ENCODE measurements at places on chromosomes 4 and X.
A peak's percentile ranks its signal among the peaks of the same experiment; 100 is the strongest.

DNA sequence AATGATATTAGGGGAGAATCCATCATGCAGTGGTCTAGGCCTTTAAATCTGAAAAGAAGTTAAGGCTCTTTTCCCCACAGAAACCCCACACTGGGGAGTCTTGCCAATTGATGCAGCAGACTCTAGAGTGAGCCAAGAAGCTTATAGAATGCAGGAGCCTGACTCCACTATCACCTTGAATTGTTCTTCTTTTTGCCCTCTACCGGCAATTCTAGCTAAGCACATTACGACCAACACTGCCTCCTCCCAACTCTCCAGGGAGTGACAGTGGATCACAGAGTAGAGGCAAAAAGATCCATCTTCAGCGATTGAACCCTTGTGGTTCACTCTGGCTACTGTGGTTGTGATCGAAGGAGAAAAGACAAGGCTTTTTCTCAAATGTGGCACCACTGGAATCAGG lies 331.5 kb downstream of the NKX6-1 start:
- DNase-seq: no peak

DNA sequence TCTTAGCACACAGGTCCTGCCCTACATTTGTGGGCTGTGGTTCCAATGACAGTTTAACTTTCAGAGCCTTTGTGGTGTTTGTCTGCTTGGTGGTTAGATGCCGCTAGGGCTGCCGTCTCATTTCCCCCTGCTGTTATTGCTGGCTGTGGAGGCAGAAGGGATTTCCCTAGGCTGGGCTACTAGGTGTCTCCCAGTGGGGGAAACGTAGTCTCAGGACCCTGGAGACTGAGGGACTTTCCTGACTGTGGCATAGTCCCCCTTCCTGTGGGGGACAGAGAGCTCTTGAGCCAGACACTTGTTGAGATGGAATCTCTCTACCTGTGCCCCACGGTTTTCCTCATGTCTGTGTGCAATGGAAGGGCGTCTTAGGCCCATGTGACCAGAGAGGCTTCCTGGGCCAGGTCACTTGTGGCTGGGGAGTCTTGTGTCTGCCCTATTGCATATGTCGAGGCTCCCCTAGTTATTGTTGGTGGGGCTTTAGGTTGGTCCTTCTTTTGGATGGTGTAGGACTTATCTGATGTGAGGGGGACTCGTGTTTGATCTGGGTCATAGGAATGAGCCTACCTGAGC lies 68.2 kb downstream of the ARHGAP10 start:
- DNase-seq: no peak

DNA sequence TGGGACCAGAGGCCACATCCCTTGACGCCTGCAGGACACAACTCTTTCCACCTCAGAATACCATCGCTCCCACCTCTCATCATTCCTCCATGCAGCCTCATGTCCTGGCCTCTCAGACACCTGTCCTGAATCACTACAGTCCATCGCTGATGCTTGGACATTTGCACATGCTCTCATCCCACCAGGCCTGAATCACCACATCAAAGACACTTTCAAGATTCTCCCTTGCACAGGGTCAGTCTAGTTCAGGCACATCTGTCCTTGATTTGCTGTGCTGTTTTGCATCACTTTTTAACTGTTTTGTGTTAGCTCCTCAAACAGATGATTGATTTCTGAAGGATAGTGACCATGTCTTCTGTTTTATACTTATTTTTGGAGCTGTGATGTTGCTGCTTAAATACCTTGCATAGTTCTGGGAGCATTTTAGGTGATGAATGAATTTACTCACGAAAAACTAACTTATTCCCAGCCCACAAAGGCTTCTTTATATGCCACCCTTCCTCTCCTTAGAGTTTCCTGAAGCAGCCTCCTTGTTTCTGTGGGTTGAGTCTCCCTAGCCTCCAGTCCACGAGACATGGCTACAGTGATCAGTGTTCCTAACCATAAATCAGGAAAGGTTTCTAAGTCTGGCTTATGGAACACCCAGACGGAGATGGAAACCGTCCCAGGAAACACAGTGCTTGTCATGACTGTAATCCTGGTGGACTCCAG lies 2.6 kb downstream of the FAM114A1 start:
- DNase-seq: no peak

GRCh38 chrX:10296576-10296975 lies 139.8 kb downstream of the CLCN4 start:
- DNase-seq: no peak

DNA sequence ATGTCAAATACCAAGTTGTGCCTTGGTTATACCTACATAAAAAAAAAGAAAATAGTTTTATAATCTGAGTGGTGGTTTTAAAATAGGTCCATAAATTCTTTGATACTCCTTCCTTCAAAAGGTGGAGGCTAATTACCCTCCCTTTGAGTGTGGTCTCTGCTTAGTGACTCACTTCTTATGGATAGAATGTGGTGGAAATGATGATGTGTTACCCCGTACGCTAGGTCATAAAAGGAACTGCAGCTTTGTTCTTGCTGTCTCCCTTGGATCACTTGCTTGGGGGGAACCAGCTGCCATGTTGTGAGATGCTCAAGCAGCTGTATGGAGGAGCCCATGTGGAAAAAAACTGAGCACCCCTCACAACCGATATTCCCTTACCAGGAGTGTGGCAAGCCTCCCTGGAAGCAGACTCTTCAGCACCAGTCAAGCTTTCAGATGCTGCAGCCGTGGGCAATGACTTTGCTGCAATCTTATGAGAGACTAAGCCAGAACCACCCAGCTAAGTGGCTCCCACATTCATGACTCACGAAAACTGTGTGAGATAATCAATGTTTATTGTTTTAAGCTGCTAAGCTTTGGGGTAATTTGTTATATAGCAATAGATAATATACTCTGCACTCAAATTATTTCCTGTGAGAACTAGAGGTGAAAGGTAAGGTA lies 195.0 kb upstream of the GATB start:
- no peak for DNase-seq

DNA sequence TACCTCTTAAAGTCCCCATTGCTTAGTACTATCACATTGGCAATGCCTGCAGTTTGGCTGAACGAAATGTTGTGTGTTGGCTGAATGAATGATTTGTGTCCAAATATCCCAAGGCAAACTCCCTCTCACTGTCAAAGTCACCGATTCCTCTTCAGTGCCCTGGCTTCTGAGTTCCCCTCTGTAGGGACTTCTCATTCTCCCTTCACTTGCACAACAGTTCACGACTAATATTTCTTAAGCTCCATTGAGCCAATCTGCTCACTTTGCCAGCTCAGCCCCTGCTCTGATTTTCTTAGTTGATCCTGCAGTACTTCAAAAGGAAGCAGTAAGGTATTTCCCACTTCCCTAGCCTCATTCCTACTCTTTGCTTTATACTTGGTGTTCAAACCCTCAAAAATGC lies 21.9 kb upstream of the PACRGL start:
- DNase-seq: no peak

- DNase-seq: no peak
These were observed 29.4 kb downstream of the APELA start for GRCh38 chr4:164906368-164906767.

- DNase-seq: no peak
These were observed 17.0 kb downstream of the RBMX2 start for GRCh38 chrX:130418740-130419139.

DNA sequence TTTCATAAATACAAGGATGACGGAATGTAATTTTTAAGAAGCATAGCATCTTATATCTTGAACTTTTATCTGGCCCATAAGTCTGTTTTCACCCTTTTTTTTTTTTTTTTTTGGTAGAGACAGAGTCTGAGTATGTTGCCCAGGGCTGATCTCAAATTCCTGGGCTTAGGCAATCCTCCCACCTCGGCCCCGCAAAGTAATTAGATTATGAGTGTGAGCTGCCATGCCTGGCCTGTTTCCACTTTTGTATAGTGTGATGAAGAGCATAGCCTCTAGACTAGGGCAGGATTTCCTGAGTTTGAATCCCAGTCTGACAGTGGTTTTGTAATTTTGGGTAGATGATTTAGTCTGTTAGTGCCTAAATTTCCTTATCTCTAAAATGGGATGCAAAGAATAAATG lies 11.0 kb downstream of the STIM2 start:
- no peak for DNase-seq

- no peak for DNase-seq
These were observed 97.5 kb upstream of the PRPS2 start for GRCh38 chrX:12693754-12694153.

DNA sequence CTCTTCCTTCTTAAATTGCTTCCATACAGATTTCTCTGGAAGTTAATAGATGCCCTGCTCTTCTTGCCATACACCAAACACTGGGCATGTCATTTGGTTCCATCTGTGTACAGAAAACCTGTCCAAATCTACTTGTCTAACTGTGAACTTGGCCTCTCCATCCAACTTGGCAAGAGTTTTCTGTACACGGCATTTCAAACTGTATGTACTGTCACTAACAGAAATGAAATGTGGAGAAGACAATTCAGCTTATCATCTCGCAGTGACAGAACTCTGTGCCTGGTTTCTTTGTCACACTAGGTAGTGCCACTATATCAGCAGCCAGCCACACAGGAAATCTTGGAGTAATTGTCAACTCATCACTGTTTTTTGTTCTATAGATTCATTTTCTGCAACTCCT lies 58.2 kb downstream of the CXXC4 start:
- DNase-seq: no peak

GRCh38 chrX:105822138-105823091 lies at the start of gene NRK:
NRK (plus strand) TSS chrX:105822539; CDS start chrX:105822846, 307 bp downstream.
- no peak for DNase-seq

DNA sequence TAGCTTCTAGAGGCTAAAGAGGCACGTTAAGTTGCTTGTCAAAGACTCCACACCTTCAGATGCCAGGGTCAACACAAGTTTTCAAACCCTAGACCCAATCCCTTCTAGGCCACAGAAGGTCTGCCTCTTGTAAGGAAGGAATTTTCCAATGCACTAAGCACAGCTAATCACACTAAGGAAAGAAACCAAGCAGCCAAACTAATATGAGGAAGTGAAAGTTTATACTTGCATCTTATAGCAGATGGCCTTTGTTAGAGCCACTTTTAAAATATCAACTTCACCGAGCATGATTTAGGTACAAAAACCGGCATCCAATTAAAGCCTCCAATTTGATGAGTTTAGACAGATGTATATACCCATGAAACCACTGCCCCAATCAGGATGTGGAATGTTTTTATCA lies 9.9 kb downstream of the FHL1 start:
- DNase-seq: no peak

- no peak for DNase-seq
These were observed 66.4 kb upstream of the BANK1 start for GRCh38 chr4:101724093-101724492.

- no peak for DNase-seq
These were observed 3.8 kb downstream of the ANTXR2 start for GRCh38 chr4:80069108-80069836.

DNA sequence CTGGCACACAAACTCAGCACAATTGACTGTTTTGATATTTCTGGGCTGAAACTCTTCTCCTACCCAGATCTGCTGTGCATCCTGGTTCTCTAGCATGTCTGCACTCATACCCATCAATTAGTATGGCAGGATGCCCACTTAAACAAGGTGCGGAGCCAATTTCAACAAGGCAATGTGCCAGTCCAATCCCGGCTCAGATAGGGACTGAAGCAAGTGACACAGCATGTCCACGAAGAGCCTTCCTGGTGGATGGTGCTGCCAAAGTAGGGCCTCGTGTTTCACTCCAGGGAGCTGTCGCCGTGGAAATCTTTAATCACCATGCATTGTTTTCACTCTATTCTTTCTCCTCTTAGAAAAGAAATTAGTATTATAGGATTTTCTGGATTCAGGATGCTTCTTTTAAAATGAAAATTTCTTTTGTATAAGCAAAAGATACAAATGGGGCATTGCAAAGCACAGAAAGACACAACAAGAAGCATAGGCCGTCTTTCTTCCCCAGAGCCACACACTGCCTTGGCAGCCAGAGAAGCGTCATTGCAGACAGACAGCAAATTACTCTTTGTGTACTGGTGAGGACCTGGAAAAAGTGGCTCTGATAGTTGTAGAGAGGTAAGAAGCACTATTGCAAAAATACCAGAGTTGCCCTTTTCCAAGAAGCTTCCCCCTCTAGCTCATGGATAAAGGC lies 40.6 kb upstream of the LSM6 start:
- DNase-seq: no peak

- DNase-seq: no peak
These were observed 43.9 kb upstream of the FAM9A start for GRCh38 chrX:8845060-8845459.

DNA sequence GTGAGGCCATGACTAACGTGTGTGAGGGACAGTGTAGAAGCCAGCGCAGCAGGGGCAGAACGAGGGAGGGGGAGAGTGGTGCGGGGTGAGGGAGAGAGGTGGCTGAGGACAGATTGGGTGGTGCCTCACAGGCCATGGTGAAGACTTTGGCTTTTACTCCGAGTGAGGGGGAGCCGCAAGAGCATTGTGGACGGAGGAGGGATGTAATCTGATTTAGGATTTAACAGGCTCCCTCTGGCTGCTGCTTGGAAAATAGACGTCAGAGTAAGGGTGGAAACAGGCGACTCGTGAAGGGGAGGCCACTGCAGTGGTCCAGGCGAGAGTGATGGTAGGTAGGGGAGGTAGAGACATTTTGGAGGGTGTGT lies 13.0 kb downstream of the PPP1R3F start:
- no peak for DNase-seq

DNA sequence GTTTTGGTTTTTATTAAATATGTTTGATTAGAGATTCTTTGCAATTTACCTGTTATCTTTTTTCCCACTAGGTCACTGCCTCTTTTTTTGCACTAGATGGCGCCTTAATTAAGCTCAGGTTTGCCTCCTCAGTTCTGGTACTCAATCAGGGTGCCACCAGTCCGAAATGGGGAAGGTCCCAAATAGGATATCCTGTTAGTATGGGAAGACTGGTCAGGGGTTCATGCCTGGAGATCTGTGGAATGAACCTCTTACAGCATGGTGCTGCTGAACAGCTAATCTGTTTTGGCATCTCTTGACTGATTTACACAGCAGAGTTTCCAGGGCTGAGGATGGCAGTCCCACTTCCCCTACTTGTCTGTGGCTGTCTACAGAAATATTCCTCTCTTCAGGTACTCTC lies 24.2 kb upstream of the VSIG1 start:
- no peak for DNase-seq

GRCh38 chrX:23902419-23902818 lies 5.3 kb downstream of the APOO start:
- DNase-seq: peak; percentile 26

GRCh38 chr4:55215087-55215486 lies 89.7 kb upstream of the KDR start:
- no peak for DNase-seq

- no peak for DNase-seq
These were observed 32.0 kb downstream of the GPRIN3 start for GRCh38 chr4:89275587-89275986.

GRCh38 chr4:125624951-125625350 lies 310.2 kb downstream of the FAT4 start:
- DNase-seq: no peak

- DNase-seq: no peak
These were observed 2664.4 kb downstream of the ARAP2 start for GRCh38 chr4:33579951-33580350.

GRCh38 chr4:47926667-47927258 lies 12.4 kb upstream of the NFXL1 start:
- peak; percentile 37 for DNase-seq

DNA sequence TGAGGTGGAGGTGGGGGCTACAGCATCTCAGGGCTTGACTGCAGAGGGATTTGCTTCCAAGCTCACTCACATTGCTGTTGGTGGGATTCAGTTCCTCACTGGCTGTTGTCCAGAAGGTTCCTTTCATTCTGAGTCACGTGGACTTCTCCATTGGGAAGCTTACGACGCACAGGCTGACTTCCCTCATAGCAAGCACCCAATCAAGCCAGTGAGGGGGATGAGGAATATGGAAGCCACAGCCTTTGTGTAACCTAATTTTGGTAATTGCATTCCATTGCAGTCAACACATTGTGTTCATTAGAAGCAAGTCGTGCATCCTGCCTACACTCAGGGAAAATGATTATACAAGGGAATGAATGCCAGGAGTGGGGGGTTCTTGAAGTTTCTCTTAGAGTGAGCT lies 32.7 kb upstream of the MXRA5 start:
- DNase-seq: no peak

All from SW 1271 (cell line).